Omental fat pad (tissue), 4 donors: ENCODE measurements at places on chromosomes 2 and 18. TPM values are rescaled to one million over a fixed set of nuclear protein-coding genes. Genes with fewer than 3 reads are reported as not detected.

Gene ERMN
- 1.8 TPM for total RNA-seq

Gene INPP5D
- total RNA-seq, result 24.6 TPM

Gene DNAH6
- 0.16 TPM for total RNA-seq

Gene RNASEH1
- 26.3 TPM for total RNA-seq

Gene GPAT2
- total RNA-seq, result 15.8 TPM

Gene RTP5
- not detected for total RNA-seq

Gene CHST10
- total RNA-seq, result 6.9 TPM

Gene ARHGAP15
- 27.6 TPM for total RNA-seq

Gene HOXD10
- total RNA-seq, result 0.56 TPM

Gene ZNF521
- total RNA-seq, result 15.0 TPM

Gene LYPD1
- 0.48 TPM for total RNA-seq

Gene GDF7
- total RNA-seq, result 0.19 TPM

Gene MAL
- total RNA-seq, result not detected
